ENCODE measurements at places on chromosomes 16 and 17.

- H3K36me3 ChIP-seq = no peaks in the 10 kb centered on the region
- no peak for DNase-seq
- no peak overlapping the region for H3K27ac ChIP-seq
- H3K4me1 ChIP-seq = peaks cover 9% of the 10 kb centered on the region
Measured at GRCh38 chr17:68596411-68596945, 4.7 kb downstream of the FAM20A start.

GRCh38 chr17:35086931-35087573 lies 23.5 kb upstream of the RFFL start:
- H3K27me3 ChIP-seq = no peaks in the 10 kb centered on the region
- DNase-seq = no peak
- H3K27ac ChIP-seq = peak overlapping the region; percentile 96

GRCh38 chr17:55527540-55528118 lies 16.4 kb upstream of the SMIM36 start:
- H3K4me1 ChIP-seq = peaks cover 14% of the 10 kb centered on the region
- DNase-seq = peak; percentile 8
- no peak overlapping the region for H3K27ac ChIP-seq
- no peak overlapping the region for H3K4me3 ChIP-seq

DNA sequence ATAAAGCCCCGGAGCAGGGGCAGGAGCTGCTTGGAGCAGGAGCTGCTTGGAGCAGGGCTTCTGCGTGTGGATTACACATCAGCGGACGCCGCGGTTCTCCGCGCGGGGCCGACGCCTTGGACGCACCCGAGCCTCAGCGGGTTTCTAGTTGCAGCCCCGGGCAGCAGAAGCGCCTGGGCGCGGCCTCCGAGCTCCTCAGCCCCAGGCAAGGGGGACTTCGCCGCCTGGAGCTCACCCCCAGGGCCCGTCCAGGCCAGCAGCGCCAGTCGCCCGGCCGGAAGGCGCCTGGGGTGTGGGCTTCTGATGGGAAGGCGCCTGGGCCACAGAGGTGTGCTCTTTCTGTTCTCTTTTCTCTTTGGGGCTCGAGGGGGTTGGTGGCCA lies 6.3 kb downstream of the FOXF1 start:
- no peak for DNase-seq
- H3K27ac ChIP-seq = peak overlapping the region; percentile 69
- H3K4me1 ChIP-seq = peaks cover 13% of the 10 kb centered on the region
- H3K27me3 ChIP-seq = peaks cover 74% of the 10 kb centered on the region
- H3K4me3 ChIP-seq = no peak overlapping the region

- H3K27ac ChIP-seq = peak overlapping the region; percentile 64
- no peaks in the 10 kb centered on the region for H3K4me1 ChIP-seq
- no peak overlapping the region for H3K4me3 ChIP-seq
- peaks cover 7% of the 10 kb centered on the region for H3K36me3 ChIP-seq
Measured at GRCh38 chr17:18248300-18248731, 10.2 kb downstream of the FLII start.

DNA sequence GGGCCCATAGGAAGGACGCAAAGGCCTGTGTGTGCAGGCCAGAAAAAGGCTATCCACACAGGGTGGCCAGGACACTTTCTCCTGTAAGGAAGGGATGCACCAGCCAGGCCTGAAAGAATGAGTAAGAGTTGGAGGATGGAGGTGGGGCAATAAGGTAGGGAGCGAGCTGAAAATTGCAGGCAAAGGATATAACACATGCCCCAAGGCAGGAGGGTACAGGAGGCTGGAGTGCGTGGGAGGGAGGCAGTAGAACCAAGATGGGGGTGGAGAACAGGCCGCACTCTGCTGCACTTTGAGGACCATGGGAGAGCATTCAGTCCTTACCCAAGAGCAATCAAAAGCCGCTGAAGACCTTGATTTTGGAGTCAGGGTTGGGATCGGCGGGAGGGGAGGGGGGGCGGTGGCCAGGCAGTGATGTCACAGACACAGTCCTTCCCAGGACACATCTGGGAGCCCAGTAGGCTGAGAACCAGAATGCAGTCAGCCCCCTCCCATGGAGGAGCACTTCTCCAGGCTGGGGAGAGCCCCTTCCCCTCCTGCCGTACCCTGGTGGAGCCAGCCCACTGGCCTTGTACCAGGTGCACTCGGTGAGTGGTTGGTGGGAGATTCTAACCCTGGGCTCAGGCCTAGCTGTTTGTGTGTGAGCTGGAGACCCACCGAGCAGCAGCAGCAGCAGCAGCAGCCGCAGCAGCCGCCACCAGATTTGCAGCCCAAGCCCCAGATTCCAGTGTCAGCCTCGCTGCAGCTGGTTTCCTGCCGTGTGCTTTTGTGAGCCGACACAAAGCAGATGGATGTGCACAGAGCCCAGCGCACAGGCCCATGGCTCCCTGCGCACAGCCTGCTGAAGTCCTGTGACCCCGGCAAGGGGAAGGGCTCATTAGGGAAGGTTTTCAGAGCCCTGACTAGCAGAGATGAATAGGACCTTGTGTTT lies 17.5 kb downstream of the ANKRD40 start:
- H3K4me1 ChIP-seq = peaks cover under 1% of the 10 kb centered on the region
- no peak overlapping the region for H3K27ac ChIP-seq
- H3K27me3 ChIP-seq = no peaks in the 10 kb centered on the region
- DNase-seq = no peak

- H3K4me1 ChIP-seq = peaks cover 55% of the 10 kb centered on the region
- no peak overlapping the region for H3K27ac ChIP-seq
- no peaks in the 10 kb centered on the region for H3K27me3 ChIP-seq
- H3K4me3 ChIP-seq = peak overlapping the region; percentile 96
Measured at GRCh38 chr17:81667754-81668153, 1.2 kb downstream of the CCDC137 start.

GRCh38 chr17:14107889-14108288 lies 38.6 kb downstream of the COX10 start:
- no peak for DNase-seq
- H3K36me3 ChIP-seq = peaks cover 12% of the 10 kb centered on the region
- peak overlapping the region; percentile 67 for H3K4me3 ChIP-seq

DNA sequence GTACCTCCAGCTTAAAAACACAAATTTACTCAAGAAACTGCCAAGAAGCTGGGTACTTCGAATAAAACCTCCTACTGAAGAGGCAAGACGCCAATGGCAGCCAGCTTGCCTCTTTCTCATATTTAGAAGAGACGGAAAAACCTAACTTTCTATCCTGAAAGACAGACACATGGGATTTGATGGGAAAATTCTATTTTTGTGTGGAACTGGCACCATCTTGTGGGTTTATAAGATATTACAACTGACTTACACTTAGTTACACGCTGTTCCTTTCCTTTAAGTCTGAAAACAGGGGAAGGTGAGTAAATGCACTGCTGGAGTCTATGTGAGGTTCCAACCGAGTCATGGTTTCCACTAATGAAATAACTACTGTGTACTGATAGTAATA lies 10.3 kb downstream of the ZNF18 start:
- no peak for DNase-seq
- H3K4me3 ChIP-seq = no peak overlapping the region
- peaks cover 31% of the 10 kb centered on the region for H3K36me3 ChIP-seq
- no peaks in the 10 kb centered on the region for H3K27me3 ChIP-seq
- H3K4me1 ChIP-seq = no peaks in the 10 kb centered on the region
- H3K27ac ChIP-seq = no peak overlapping the region

GRCh38 chr16:21056396-21056795 lies 94.2 kb downstream of the DNAH3 start:
- no peak overlapping the region for H3K27ac ChIP-seq
- peaks cover 28% of the 10 kb centered on the region for H3K27me3 ChIP-seq
- DNase-seq = no peak
- no peaks in the 10 kb centered on the region for H3K36me3 ChIP-seq

GRCh38 chr16:4372578-4373355 lies 1.1 kb downstream of the VASN start:
- no peak for DNase-seq
- no peak overlapping the region for H3K4me3 ChIP-seq
- H3K27ac ChIP-seq = no peak overlapping the region
- H3K4me1 ChIP-seq = peaks cover 4% of the 10 kb centered on the region

- peak; percentile 58 for DNase-seq
- H3K4me3 ChIP-seq = peak overlapping the region; percentile 85
- no peaks in the 10 kb centered on the region for H3K36me3 ChIP-seq
- peaks cover 22% of the 10 kb centered on the region for H3K27me3 ChIP-seq
Measured at GRCh38 chr17:39617446-39618245, 9.1 kb upstream of the PPP1R1B start.

DNA sequence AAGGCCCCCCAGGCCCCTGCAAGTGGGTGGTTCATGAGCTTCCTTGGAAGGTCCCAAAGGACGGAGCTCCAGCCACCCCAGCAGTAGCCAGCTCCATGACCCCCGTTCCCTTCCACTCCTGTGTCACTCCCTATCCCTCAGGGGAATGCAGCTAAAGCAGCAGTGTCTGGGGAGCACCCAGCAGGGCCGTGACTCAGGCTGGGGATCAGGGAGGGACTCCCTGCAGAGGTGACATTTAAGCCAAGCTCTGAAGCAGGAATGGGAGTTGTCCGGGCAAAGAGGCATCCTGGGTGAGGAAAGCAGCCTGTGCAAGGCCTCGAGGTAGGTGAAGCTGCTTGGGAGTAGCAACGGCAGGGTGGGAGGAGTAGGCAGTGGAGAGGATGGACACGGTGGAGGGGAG lies 11.1 kb upstream of the NPTX1 start:
- peaks cover 35% of the 10 kb centered on the region for H3K27me3 ChIP-seq
- H3K36me3 ChIP-seq = no peaks in the 10 kb centered on the region
- no peak overlapping the region for H3K4me3 ChIP-seq
- no peak for DNase-seq

DNA sequence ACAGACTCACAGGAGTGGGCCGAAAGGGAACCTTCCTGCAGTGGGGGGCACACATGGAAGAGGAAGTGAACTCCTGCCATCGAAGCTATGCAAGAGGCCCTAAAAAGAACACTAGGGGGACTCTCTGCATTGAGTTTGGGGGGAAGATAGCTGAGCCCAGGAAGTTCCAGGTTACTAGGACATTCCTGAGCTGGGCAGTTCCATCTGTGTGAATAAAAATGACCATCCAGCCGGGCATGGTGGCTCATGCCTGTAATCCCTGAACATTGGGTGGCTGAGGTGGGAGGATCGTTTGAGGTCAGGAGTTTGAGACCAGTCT lies 211.8 kb downstream of the ZNF423 start:
- H3K4me3 ChIP-seq = no peak overlapping the region
- no peak overlapping the region for H3K27ac ChIP-seq
- H3K4me1 ChIP-seq = no peaks in the 10 kb centered on the region
- no peaks in the 10 kb centered on the region for H3K27me3 ChIP-seq
- peaks cover 7% of the 10 kb centered on the region for H3K36me3 ChIP-seq

DNA sequence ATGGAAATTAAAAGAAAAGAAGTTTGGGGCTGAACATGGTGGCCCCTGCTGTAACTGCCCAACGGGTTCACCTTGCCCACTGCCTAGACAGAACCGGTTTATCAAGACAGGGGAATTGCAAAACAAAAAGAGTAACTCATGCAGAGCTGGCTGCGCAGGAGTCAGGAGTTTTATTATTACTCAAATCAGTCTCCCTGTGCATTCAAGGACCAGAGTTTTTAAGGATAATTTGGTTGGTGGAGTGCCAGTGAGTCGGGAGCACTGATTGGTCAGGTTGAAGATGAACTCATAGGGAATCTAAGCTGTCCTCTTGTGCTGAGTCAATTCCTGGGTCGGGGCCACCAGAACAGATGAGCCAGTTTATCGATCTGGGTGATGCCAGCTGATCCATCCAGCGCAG lies 4.4 kb upstream of the SCPEP1 start:
- H3K27me3 ChIP-seq = peaks cover 13% of the 10 kb centered on the region
- H3K36me3 ChIP-seq = no peaks in the 10 kb centered on the region
- no peak overlapping the region for H3K27ac ChIP-seq
- H3K4me3 ChIP-seq = no peak overlapping the region

- no peak overlapping the region for H3K4me3 ChIP-seq
- H3K27ac ChIP-seq = no peak overlapping the region
- H3K36me3 ChIP-seq = no peaks in the 10 kb centered on the region
- no peak for DNase-seq
- H3K4me1 ChIP-seq = no peaks in the 10 kb centered on the region
Measured at GRCh38 chr16:58853854-58854791, 120.0 kb upstream of the GOT2 start.

- no peaks in the 10 kb centered on the region for H3K27me3 ChIP-seq
- peaks cover 6% of the 10 kb centered on the region for H3K4me1 ChIP-seq
- no peak for DNase-seq
- H3K36me3 ChIP-seq = no peaks in the 10 kb centered on the region
Measured at GRCh38 chr17:17468217-17469010, 8.4 kb upstream of the MED9 start.

DNA sequence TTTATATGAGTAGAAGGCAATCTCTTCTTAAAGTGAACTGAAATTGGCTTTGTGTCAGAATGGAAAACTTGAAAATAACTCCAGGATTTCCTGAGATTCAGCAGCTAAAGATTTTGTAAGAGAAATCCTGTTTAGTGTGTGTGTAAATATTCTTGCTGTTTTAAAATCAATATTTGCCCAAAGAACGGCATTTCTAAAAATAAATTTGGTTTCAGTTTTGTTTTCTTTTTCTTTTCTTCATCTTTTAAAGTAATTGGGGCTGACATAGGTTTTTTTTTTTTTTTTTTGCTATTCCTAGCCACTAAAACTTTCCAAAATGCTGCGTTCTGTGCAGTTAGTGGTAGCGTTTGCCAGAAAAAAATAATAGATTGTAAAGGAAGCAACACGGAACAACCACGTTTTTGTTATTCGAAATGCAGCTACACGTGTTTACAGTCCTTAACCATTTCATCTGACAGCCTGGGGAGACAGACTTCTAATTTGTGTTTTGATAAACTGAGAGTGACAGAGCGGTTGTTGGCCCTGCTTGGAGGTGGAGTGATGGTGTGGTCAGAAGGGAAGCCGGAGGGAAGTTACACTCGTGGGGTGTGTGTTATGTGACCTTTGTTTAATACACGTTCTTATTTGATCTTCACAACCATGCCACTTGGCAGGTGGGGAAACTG lies 21.6 kb upstream of the SMPD3 start:
- DNase-seq = peak; percentile 20
- peak overlapping the region; percentile 90 for H3K27ac ChIP-seq
- no peaks in the 10 kb centered on the region for H3K36me3 ChIP-seq
- peaks cover 30% of the 10 kb centered on the region for H3K4me1 ChIP-seq
- peak overlapping the region; percentile 94 for H3K4me3 ChIP-seq

DNA sequence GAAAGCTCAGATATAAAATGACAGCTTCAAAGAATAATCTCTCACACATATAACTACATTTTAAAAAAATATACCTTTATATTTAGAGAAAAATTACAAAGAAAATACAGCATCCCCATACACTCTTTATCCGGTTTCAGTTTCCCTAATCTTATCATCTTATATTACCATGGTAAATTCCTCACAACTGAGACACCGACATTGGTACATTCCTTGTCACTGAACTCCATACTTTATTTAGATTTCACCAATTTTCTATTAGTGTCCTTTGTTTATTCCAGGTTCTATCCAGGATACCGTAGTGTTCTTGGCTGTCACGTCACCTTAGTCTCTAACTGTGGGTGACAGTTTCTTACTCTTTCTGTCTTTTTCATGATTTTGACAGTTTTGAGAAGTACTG lies 22.0 kb upstream of the ABCA10 start:
- H3K4me3 ChIP-seq = no peak overlapping the region
- H3K27me3 ChIP-seq = no peaks in the 10 kb centered on the region
- no peaks in the 10 kb centered on the region for H3K36me3 ChIP-seq
- H3K4me1 ChIP-seq = no peaks in the 10 kb centered on the region

- no peak overlapping the region for H3K27ac ChIP-seq
- peaks cover 6% of the 10 kb centered on the region for H3K27me3 ChIP-seq
- H3K4me3 ChIP-seq = no peak overlapping the region
- no peaks in the 10 kb centered on the region for H3K36me3 ChIP-seq
- H3K4me1 ChIP-seq = peaks cover 14% of the 10 kb centered on the region
Measured at GRCh38 chr17:35557353-35557752, 3.3 kb downstream of the SLFN14 start.

GRCh38 chr16:50428116-50428515 lies 59.3 kb upstream of the BRD7 start:
- no peak for DNase-seq
- no peak overlapping the region for H3K27ac ChIP-seq
- no peaks in the 10 kb centered on the region for H3K4me1 ChIP-seq
- peaks cover 13% of the 10 kb centered on the region for H3K27me3 ChIP-seq

Measured in activated T-cell treated with anti-CD3 and anti-CD28 coated beads, Interleukin-2, amount 50 U/mL, for 72 hours (primary cell).